ENCODE measurements at places on chromosomes 2 and 18. TPM values are rescaled to one million over a fixed set of nuclear protein-coding genes. Genes with fewer than 3 reads are reported as not detected.

DNA sequence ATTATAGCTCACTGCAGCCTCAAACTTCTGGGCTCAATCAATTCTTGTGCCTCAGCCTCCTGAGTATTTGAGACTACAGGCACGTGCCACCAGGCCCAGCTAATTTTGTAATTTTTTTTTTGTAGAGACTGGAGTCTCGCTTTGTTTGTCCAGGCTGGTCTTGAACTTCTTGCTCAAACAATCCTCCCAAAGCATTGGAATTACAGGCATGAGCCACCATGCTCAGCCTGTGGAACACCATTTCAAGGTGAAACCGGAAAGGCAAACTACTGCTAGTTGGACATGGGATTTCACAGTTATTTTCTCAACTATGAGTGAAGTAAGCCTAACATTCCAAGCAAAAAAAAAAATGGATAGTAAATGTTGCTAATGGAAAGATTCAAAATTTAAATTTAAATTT, 20.9 kb upstream of the TGIF1 start:
- DNase-seq, result no peak

DNA sequence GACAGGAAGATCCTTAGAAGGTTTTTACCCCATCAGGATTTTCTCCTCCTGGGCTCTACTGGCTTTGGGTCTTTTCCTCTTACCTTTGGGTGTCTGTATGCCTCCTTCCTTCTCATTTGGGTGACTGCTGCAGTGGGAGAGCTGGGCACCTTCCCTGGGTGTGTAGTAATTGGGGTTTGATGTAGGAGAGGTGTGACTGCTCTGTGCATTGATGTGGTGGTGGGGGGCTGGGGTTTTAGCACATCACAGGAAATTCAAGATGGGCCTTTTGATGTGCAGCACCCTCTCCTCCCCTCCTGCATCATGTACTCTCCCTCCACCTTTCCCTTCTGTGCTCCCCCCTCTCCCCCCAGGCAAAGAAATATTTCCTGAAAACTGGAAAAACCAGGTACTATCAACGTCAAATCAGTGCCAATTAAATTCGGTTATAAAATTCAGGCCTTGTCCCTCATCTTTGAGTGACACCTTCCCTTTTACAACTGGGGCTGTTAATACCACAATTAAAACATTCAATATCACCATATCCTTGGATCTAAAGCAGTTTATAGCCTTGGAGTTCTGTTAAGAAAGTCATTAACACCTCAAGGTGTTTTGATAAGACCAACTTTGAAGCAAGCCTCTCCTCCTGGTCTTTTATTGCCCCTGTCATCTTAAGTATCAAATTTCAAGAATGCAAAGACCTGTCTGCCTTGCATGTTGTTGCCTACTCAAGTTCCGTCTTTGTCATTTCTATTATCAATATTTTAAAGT, 23.3 kb downstream of the EDAR start:
- DNase-seq, result no peak

- no peak for DNase-seq
These were observed 65.1 kb downstream of the CAB39 start for GRCh38 chr2:230777721-230778120.

DNA sequence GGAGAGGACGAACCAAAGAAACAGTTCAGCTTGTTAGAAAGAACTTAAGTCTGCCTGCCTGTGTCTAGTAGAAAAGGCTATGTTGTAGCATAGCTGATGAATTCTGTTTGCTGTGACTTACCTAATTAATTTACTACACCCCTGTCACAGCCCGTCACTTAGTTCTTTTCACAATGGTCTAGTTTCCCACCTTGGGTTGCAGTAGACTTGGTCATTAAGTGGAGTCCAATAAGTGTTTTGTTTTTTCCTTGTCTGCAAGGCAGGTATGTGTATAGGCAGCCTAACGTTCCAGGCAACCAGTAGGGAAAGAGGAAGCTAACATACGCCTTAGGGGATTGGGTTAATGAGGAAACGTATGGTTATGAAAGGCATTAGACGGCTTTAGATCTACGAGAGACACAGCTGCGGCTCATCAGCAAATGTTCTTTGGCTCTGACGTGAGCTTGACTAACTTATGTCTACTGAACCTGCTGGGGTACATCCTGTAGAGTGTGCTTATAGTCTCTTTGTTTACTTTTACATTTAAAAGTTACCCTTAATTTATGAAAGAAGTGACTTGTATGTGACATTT, 180.1 kb downstream of the PRPF40A start:
- DNase-seq, result no peak

- no peak for DNase-seq
These were observed 62.9 kb upstream of the FAM110C start for GRCh38 chr2:108920-109809.

- DNase-seq, result no peak
These were observed 299.2 kb downstream of the INSIG2 start for GRCh38 chr2:118387509-118387908.

GRCh38 chr2:9519250-9519649, 36.4 kb downstream of the ADAM17 start:
- no peak for DNase-seq

- no peak for DNase-seq
These were observed 88.5 kb downstream of the CDH2 start for GRCh38 chr18:28088477-28088876.

- no peak for DNase-seq
These were observed 365.4 kb downstream of the ADCYAP1 start for GRCh38 chr18:1270081-1270480.

- DNase-seq, result no peak
These were observed 235.8 kb downstream of the NBAS start for GRCh38 chr2:15325296-15325695.

- no peak for DNase-seq
These were observed 75.9 kb upstream of the COL3A1 start for GRCh38 chr2:188898261-188898660.

GRCh38 chr2:196884368-196884767, 42.1 kb downstream of the PGAP1 start:
- DNase-seq, result no peak

DNA sequence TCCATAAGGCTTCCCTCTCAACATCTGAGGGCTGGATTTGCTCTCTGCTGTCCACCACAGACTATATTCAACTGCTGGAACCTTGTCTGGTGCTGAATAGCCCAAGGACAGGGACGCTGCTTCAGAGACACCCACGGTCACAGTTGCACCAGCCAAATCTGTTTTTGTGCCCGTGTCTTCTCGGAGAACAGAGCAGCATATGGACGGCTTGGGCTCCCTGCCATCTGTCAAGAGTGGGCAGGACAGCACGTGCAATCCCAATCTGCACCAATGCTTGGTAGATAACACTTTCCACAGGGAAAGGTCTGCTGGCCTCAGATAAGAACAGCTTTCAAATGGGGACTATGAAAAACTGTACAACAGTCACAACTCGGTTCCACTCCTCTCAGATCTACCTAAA, 466.1 kb downstream of the TGIF1 start:
- DNase-seq, result peak; percentile 17

DNA sequence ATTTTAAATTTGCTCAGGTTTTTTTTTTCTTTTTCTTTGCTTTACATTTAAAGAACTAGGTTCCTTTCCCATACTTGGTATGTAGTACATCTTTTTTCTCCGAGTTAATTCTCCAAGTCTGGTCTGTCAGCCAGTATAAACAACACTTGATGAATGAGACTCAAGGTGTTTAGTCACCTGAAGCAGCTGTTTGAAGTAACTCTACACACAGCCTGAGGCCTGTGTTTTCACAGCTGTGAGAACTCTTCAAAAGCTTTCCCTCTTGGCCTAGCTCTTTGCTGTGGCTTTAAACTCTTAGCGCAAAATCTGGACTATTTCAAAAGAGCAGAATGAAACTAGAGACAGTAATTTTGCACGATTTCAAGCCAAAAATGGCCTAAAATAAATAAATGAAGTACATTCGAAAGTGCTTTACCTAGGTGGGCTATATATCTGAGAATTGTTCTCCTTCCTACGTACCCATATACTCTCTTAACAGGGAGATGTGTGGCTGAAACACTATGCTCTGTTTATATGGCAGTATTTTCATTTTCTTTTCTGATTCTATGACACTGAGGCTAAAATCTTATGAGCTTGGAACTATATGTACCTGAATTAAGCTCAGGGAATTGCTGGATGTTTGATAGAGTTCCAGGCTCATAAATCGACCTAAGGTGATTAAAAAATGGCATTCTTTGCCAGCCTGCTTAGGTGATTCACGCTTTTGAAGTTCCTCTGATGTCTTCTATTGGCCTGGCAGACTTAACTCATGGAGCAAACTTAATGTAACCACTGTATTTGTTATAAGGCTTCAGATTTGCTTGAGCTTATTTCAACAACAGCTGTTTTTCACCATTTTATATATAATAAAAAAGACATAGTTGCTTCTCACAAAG, 1044.1 kb upstream of the ZEB2 start:
- no peak for DNase-seq

DNA sequence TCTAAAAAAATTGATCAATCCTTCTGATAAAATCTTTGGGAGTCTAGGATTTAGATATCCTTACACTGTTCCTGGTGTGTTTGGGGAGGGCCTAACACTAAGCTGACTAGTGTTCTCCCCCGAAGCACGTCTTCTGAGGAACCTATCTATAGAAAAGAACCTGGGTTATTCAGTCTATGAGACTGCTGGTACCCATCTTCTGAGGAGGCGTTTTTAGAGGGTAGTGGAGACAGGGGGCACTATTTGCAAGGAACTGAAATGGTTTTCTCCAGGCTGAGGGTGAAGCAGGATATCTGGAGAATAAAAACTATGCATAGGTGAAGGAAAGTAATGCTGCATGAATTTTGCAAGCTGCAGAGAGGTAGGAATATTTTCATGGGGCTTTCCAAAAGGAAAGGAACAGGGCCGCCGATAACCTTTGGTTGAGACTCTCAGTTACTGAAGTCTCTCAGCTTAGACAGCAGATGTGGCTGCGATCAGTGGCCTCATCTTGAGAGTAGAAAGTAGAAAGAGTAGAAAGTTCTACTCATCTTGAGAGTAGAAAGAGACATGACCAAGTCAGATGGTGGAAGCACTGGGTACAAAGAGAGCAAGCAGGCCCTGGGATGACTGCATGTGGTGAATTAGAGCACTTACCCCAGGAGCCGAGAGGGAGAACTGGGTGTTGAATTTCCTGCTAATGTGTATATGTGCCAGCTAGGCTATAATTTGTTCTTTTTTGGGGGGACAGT, 31.8 kb upstream of the KCNE4 start:
- DNase-seq, result no peak

DNA sequence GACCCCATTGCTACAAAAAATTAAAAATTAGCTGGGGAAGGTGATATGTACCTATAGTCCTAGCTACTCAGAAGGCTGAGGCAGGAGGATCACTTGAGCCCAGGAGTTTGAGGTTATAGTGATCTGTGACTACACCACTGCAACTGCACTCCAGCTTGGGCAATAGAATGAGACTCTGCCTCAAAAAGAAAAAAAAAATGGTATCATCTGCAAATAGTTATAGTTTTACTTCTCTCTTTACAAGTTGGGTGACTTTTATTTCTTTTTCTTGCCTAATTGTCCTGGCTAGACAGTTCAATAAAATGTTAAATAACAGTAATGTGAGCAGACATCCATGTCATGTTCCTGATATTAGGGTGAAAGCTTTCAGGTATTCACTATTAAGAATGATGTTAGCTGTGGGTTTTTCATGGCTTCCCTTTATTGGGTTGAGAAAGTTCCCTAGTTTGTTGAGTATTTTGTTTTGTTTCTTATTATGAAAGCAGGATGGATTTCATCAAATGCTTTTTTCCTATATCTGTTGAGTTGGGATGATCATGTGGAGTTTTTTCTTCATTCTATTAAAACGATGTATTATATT, 24.9 kb upstream of the ACOXL start:
- no peak for DNase-seq

- no peak for DNase-seq
These were observed 316.1 kb upstream of the MMADHC start for GRCh38 chr2:149903626-149904025.

DNA sequence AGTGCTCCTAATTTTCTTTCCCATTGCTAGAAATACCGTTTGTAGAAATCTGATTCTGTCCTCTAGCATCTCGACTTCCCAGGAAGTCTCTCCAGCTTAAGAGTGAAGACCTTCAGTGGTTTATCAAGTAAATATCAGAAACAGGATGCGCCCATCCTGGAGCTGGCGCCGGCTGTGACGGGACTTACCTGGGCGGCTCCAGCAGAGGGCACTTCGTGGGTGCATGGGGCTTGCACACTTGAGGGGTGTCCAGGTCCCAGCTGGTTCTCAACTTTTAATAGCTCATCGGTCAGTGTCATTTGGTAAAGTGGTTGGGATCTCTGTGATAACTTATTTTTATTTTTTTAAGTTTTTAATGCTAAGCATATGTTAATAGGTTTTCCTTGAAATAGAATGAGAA, 167.0 kb upstream of the TPO start:
- DNase-seq, result no peak

GRCh38 chr2:155235710-155236109, 537.2 kb downstream of the KCNJ3 start:
- DNase-seq, result no peak

GRCh38 chr2:55875434-55876135, 48.0 kb downstream of the EFEMP1 start:
- no peak for DNase-seq

DNA sequence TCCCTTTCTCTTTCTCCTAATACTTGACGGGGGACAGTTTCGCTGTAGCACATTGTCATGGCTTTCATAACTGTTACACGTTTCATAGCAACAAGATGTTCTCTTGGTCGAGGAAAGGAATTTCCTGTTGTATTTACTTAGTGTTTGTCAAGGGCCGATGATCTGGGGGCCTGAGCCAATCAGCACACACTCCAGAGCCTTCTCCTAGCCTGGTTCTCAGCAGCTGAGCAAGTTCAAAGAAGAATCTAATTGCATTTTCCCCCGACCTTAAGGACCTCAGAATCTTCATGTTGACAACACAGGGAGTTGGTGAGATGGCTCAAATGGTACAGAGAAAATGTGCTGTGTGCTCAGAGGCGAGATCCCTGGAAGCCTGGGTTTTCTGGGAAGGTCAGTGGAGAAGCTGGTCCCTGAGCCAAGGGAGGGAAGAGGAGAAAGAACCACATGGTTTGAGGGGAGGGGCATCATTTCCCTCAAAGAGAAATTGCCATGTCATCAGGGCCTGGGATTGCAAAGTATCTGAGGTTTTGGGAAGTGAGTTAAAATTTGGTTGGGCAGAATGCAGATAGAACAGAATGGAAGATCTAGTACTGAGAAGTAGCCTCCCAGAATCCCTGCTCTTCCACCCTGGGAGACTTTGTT, 76.9 kb upstream of the AGAP1 start:
- no peak for DNase-seq

GRCh38 chr2:171655586-171655985, 31.7 kb upstream of the DYNC1I2 start:
- no peak for DNase-seq

The MCFD2 gene
- 86.3 TPM for total RNA-seq

The TTR gene
- not detected for total RNA-seq

The CTDSP1 gene
- total RNA-seq, result 107 TPM

The SPEG gene
- total RNA-seq, result 134 TPM

The TIGD1 gene
- 1.7 TPM for total RNA-seq

The ABCG5 gene
- total RNA-seq, result not detected

All from heart right ventricle (tissue), 16 donors.